ENCODE measurements at places on chromosomes 1 and 21.
A peak's percentile ranks its signal among the peaks of the same experiment; 100 is the strongest.

DNA sequence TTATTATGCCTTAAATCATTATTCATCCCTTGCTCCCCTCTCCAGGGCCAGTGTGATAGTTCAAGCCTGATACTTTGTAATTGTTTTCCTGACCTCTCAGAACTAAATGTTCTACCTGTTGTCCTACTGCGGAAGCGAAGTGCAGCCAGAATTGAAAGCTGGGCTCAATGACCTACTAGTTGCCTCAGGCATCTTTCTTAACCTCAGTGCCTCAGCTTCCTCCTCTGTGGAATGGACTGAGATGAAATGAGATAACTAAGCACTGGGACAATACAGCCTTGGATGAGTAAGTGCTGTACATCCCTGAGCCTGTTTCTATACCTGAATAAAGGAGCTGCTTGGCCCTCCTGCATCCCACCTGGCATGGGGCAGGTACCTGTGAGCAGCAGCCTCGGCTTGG is 26.4 kb downstream of the COL16A1 start:
- no peak for DNase-seq

GRCh38 chr21:29359718-29360117 is 61.0 kb downstream of the BACH1 start:
- no peak for DNase-seq

- peak; percentile 95 for DNase-seq
Observed at GRCh38 chr1:109483672-109484518, at the start of gene ATXN7L2. Gene ATXN7L2 (plus strand): TSS chr1:109483905. CDS start chr1:109483954, 49 bp downstream.

DNA sequence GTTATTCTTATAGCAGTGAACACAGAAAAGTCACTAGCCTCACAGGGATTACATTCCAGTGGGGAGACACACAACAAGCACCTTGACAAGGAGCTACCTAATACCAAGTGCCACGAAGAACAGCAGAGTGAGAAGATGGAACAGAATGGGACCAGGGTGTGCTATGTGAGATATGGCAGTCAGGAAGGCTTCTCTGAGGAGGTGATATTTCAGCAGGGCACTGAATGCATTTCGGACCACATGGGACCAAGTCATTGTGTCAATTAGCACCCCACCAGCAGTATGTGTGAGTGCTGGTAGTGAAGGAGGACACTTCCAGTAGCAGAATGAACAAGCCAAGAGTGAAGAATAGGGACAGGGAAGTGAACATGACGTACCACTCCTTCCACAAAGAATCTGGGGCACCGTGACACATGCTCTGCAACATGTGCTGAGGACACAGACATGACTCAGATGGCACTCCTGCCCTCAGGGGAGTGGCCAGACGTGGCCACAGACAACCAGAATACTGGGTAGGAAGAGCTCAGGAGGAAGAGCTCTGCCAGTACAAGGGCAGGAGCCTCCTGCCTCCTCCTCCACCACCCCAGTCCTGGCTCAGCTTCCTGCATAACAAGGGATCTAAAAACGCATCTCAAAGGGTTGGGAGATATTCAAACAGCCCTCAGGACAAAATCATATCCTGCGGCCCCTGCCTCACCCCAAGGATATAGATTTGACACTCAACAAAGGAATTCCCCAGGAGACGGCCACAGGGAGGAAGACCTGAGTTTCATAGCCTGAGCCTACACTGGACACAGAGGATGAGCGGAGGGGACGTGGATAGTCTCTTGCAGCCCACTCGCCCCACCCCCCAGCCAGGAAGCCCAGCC is 102.5 kb downstream of the TRABD2B start:
- no peak for DNase-seq

GRCh38 chr1:204258213-204259115 is 44.7 kb upstream of the GOLT1A start:
- peak; percentile 55 for DNase-seq

GRCh38 chr21:32138658-32139057 is 140.2 kb downstream of the MIS18A start:
- no peak for DNase-seq

GRCh38 chr1:76048219-76048618 is 26.3 kb upstream of the ST6GALNAC3 start:
- DNase-seq = no peak

DNA sequence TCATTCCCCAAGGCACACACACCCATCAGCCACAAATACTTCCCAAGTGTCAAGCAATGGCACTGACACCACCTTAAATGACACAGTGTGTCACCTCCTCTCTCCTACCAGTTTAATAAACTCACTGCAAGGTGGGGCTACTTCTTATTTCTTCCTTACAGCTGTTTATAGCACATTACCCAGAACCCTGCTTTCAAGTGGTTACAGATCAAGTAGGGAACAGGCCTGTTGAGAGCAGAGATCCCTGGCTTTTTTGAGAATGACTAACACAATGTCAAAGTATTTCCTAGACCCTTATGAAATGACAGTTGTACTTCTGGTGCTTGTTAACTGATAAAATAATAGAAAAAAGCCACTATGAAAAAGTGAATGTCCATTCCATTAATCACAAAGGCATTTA is 19.8 kb downstream of the ZBTB17 start:
- no peak for DNase-seq

DNA sequence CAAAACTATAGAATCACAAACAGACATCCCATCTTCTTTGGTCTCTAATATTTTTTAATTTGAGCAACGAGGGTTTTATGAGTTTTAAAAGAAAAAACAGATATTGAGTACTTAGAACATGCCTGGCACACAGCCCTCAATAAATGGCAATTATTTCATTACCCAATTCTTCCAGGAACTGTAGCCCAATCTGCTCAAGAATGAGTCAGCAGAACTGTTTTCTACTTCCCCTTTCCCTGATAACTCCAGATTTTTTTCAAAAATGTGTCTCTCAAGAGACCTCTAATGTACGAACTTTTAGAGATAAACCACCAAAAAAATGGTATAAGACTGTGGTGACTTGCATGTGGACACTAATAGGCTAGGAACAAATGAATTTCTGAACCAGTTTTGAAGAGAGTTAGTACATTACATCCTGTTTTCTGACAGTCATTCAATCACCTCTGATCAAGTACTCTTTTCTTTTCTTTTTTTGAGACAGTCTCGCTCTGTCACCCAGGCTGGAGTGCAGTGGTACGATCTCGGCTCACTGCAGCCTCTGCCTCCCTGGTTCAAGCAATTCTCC is 11.5 kb downstream of the ABL2 start:
- DNase-seq = peak; percentile 59

Measured in NCI-H446 (cell line).